ENCODE measurements at places on chromosomes 4 and X. TPM values are rescaled to one million over a fixed set of nuclear protein-coding genes. Genes with fewer than 3 reads are reported as not detected.

GABRE gene
- total RNA-seq, result not detected

- no peak for DNase-seq
- peaks cover 6% of the 10 kb centered on the region for H3K27me3 ChIP-seq
- no peaks in the 10 kb centered on the region for H3K36me3 ChIP-seq
- no peaks in the 10 kb centered on the region for H3K4me1 ChIP-seq
- H3K4me3 ChIP-seq, result no peak within 1 kb of the TSS
Observed at GRCh38 chr4:100517864-100518341, at the start of gene EMCN. Gene EMCN, minus strand, starts transcription at chr4:100518022. Its CDS starts 108 bp downstream, at chr4:100517914.

WDR17 gene
- 1.6 TPM for total RNA-seq

DNA sequence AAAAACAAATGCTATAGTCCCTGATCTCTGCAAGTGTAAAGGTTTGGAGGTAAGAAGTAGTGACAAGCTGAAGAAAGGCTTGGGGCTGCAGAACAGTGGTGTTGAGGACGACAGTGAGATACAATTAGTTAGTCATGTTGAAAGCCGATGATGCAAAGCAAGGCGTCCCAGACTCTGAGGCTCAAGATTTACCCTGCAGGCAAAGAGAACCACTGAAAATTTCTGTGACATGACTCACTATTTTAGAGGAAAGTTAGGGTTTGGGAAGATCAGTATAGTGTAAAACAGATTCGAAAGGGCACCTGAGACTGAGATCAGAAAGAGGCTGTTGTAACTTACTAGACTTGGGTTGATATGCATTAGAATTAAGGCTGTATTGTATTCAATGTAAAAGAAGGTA lies 281.3 kb upstream of the FTHL17 start:
- no peaks in the 10 kb centered on the region for H3K36me3 ChIP-seq
- no peak overlapping the region for H3K27ac ChIP-seq
- H3K4me3 ChIP-seq, result no peak overlapping the region
- H3K27me3 ChIP-seq, result peaks cover 2% of the 10 kb centered on the region

DNA sequence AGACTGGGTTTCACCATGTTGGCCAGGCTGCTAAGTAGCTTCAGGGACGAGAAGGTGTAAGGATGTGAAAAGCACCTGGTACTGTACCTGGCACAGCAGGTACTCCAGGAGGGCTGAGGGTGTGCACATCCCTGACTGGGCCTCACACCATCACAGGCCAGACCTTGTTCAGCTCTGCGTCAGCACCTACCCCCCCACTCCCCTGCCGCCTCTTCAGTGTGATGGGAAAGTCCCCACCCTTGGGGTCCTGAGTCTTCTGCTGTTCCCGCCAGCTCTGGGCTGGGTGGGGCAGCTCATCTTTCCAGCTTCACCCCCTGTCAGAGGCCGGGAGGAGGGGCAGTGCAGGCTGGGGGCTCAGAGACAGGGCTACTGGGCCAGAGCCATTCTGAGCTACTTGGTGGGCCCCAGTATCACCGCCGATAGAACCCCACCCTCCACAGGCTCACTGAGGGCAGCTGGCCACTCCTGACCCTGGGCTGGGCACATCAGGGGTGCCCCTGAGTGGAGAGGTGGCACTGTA lies 6.7 kb upstream of the SH3BP2 start:
- H3K27me3 ChIP-seq, result no peaks in the 10 kb centered on the region
- peak; percentile 38 for DNase-seq
- no peaks in the 10 kb centered on the region for H3K36me3 ChIP-seq
- peak overlapping the region; percentile 92 for H3K27ac ChIP-seq

Measured in activated T-helper 1 cell treated with anti-CD3 and anti-CD28 coated beads, Interleukin-12 subunit alpha, Interleukin-12 subunit beta, Interleukin-2, Interleukin-4 antibody, amounts not matched to agents 30 ng/mL and 10 ng/mL and 1 ng/mL, durations not matched to agents 14 hours and 24 hours and 36 hours (primary cell).